ENCODE measurements at places on chromosomes 4 and X.
A peak's percentile ranks its signal among the peaks of the same experiment; 100 is the strongest.

- DNase-seq = no peak
Measured at GRCh38 chr4:143270256-143270838, 66.3 kb upstream of the GAB1 start.

- no peak for DNase-seq
Measured at GRCh38 chr4:1534876-1535526, 128.8 kb upstream of the NKX1-1 start.

- no peak for DNase-seq
Measured at GRCh38 chr4:157582141-157582540, 361.6 kb downstream of the GRIA2 start.

GRCh38 chr4:35644591-35644990, 599.7 kb downstream of the ARAP2 start:
- no peak for DNase-seq

- no peak for DNase-seq
Measured at GRCh38 chr4:168557658-168558057, 60.8 kb downstream of the PALLD start.

DNA sequence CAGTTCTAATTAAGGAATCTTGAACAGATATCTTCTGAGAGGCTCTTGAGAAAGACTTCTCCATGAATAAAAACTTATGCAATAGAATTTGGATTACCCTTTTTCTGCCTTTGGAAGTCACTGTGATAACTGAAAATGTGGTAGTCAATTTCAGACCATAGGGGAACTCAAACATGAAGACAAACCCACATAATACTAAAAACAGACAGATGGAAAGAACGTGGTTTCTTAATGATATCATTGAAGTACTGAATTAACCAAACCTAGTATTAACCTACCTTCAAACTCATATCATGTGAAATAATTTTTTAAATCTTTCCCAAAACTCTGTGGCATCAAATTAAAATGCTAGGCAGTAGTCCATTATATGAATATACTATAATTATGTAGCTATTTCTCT, 153.5 kb downstream of the CAMK2D start:
- DNase-seq = no peak

DNA sequence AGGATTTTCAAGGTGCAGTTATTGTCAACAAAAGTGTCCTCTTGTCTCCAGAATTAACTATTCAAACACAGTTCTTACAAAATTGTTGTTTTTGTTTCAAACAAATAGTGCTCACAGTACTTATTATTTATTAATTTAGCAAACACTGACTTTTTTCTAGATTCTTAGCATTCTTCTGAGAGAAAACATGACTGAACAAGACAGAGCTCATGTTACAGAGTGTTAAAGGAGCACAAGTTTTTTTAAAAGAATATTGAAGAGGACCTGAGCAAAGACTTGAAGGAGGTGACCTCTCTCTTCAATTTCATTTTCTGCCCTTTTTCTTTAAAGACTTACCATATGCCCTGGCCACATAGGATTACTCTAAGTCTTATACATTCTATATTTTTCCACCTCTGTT, 2220.3 kb upstream of the AGA start:
- peak; percentile 2 for DNase-seq
